Activated CD4-positive, CD25-positive, alpha-beta regulatory T cell treated with anti-CD3 and anti-CD28 coated beads, Interleukin-2, amount 50 U/mL, for 16 hours (primary cell): ENCODE measurements at places on chromosomes 4 and X.

GRCh38 chr4:156889616-156890594, 81.7 kb downstream of the PDGFC start:
- no peak for DNase-seq

GRCh38 chrX:77014377-77015372, 432.5 kb upstream of the FGF16 start:
- DNase-seq = no peak

- DNase-seq = peak; percentile 28
Measured at GRCh38 chr4:70838666-70839588, 763 bp downstream of the GRSF1 start.

- no peak for DNase-seq
Measured at GRCh38 chrX:49269767-49270248, at the start of gene PPP1R3F. Gene PPP1R3F, plus strand, starts transcription at chrX:49269793. Its CDS starts 77 bp downstream, at chrX:49269870.

- no peak for DNase-seq
Measured at GRCh38 chr4:7845493-7846128, 94.0 kb downstream of the AFAP1 start.

GRCh38 chr4:18391354-18391728, 369.8 kb upstream of the LCORL start:
- no peak for DNase-seq

- no peak for DNase-seq
Measured at GRCh38 chr4:36281384-36282106, at the start of gene DTHD1. Gene DTHD1, plus strand, starts transcription at chr4:36281616. Its CDS starts 143 bp downstream, at chr4:36281759.

GRCh38 chr4:47624031-47624441, 139.0 kb downstream of the ATP10D start:
- DNase-seq = no peak

DNA sequence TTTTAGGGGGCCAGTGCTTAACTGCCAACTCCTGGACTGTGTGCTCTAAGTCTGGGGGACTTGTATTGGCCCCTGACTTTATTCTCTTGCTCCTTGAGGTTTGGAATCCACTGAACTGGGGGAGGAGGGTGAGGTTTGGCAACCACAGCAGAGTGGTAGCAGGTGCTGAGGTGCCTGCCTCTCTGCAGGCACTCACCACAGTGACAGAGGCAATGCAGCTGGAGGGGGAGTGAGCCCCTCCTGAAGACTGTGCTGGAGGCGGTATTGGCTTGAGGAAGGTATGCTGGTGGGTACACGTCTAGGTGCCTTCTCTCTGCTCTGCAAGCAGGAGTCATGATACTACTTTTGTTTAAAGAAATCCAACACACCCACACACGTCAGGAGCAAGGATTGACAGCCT, 24.6 kb downstream of the CFAP299 start:
- no peak for DNase-seq

- no peak for DNase-seq
Measured at GRCh38 chr4:113059449-113060182, 10.2 kb downstream of the ANK2 start.

- no peak for DNase-seq
Measured at GRCh38 chr4:185742766-185743165, 69.2 kb downstream of the SORBS2 start.

DNA sequence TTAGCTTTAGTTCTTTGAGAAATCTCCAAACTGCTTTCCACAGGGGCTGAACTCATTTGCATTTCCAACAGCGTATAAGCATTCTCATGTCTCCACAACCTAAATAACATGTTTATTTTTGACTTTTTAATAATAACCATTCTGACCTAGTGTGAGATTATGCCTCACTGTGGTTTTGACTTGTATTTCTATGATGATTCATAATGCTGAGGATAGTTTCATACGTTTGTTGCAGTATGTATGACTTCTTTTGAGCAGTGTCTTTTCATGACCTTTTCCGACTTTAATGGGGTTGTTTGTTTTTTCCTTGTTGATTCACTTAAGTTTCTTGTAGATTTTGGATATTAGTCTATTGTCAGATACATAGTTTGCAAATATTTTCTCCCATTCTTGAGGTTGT, 1833.0 kb upstream of the PCDH10 start:
- DNase-seq = no peak

- DNase-seq = no peak
Measured at GRCh38 chr4:171846893-171847292, 33.7 kb downstream of the GALNTL6 start.

DNA sequence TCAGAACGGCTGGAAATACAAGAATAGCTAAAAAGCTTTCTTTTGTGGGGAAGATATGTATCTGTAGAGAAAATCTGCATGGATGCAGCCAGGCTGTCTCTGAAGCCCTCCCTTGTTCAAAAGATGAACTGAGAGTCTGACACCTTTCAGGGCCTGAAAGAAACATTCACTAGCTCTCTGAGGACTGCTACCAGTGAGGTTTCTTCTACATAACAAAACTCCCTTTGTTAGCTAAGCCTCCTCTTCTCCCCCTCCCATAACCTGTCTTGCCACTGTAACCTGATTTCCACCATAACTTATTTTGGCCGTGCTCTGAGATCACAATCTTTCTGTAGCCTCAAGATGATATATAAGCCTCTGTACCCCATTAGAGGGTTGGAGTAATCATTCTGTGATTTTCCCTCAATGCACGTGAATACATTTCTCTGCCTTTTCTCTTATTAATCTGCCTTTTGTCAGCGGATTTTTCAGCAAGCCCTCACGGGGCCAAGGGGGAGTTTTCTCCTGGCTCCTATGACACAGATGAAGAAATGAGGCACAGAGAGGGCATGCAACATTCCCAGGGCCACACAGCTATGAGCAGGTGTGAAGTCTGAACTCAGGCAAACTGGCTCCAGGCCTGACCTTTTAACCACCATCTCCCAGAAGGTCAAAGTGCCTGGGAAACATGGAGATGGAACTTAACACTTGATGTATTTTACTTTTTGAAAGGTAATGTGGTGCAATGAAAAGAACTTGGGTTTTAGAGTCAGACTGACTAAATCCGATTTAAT, 161.6 kb upstream of the PRDX4 start:
- no peak for DNase-seq

DNA sequence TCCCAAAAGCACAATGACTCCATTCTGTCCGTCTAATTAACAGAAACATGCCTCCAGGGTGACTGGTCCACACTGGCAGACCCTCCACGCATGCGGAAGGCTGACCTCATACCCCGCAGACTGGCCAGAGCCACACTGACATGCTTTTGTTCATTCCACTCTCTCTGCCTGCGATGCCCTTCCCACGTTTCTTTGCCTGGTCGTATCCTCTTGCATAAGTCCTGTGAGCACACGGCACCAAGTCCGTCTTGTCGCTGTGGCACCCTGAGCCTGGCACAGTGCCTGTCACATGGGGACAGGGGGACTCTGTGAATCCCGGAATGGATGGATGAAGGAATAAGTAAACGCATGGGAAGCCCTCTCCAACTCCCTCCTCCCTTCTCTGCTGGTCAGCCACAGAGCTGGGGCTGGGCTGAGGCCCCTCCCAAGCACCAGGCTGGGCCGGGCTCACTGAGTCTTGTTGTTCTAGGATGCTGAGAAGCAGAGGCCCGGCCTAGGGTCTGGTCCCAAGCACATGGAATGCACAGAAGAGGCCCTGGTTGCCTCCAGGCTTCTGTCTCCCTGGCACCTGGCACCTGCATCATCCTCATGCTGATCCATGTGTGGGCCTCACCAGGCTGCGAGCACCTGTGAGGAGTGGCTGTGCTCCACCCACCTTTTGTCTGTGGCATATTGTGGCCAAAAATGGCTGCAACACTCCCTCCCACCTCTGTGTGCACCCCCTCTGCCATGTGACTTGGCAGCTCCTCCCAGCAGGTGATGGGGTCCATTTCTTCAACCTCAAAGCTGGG, 38.9 kb upstream of the C4orf50 start:
- DNase-seq = no peak

DNA sequence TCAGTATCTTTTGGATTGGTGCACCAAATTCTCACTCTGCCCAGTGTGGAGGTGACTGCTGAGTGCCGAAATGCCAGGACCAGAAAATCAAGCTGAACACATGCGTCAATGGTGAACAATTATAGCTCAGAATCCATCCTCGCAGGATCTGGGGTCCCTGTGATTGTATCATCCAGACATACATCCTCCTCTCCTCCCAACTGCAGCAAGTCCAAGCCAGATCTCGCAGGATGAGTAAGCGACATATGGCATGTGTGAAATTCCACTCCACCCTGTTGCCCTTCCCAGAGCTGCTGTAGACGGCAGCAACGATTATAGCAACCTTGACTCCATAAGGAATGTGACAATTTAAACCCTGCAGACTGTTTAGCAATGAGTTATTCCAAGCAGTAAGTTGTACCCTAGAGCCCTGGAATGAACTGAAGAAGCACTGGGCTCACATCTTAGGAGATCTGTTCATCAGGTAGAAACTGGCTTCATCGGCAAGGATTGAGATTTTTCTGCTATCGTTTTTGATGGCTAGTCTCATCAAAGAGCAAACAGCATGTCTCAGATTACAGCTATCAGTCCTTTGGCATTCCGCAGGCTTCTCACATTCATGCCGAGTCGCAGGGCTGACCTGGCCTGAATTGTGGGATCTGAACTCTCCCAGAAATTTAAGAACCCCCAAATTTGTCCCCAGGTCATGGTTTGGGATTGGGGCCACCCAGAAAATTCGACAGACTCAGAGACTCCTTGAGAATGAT, 35.5 kb upstream of the SORBS2 start:
- no peak for DNase-seq

- DNase-seq = no peak
Measured at GRCh38 chr4:168656055-168656660, 159.3 kb downstream of the PALLD start.

DNA sequence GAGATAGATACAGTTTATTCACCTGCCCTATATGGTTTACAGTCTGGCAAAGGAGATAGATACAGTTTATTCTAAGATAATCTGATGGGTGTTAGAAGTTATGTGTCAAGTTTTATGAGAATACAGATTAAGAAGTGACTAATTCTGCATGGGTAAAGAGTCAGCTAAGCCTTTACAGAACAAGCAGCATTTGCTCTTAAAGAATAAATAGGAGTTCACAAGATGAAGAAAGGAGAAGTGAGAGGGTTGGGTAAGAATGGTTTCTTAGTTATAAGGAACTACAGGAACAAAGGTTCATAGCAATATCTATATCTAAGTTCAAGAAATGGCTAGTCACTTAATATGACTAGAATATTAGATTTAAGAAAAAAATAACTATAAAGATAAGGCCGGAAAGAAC, 47.6 kb downstream of the THOC2 start:
- DNase-seq = no peak

DNA sequence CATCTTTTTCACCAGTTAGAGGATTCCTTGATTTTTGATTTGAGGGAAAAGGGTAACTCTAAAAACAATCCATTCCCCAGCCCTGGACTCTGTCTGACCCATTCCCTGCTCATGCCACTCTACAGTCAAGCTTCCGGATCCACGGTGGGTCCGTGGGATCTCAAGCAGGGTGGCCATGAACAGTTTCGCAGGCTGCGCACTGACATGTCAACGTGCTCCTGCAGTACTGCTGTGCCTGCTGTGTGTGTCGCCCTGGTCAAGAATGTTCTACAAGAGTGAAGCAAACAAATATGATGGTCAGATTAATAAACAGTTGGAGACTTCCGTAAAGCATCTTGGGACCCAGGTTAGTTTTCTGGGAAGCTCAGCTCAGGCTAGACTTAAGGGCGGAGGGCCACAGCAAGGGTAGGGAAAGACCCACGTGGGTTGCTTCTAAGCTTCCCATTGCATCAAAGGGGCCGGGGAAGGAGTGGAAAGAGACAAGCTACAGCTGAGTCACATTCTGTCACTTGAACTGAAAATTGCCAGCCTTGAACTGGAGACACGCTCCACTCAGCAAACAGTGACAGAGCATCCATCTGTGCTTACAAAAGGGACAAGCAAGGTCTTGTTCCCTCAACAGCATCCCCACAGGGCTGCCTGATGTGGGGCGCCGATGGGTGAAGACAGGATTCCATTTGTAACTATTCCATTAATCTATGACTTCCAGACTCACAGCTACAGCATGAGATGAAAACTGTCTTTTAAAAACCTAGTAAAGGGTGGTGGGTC, 81.8 kb downstream of the MTMR1 start:
- no peak for DNase-seq
